ENCODE measurements at places on chromosomes 11 and 22. TPM values are rescaled to one million over a fixed set of nuclear protein-coding genes. Genes with fewer than 3 reads are reported as not detected.

OR52E8 gene
- total RNA-seq, result not detected

OR10A2 gene
- not detected for total RNA-seq

ALDH3B1 gene
- 47.0 TPM for total RNA-seq

SPON1 gene
- 0.65 TPM for total RNA-seq

KRTAP5-6 gene
- not detected for total RNA-seq

SHANK3 gene
- 1.2 TPM for total RNA-seq

CRYBB1 gene
- not detected for total RNA-seq

SNX32 gene
- total RNA-seq, result 0.13 TPM

SLC29A2 gene
- 1.5 TPM for total RNA-seq

SERPIND1 gene
- not detected for total RNA-seq

RPS13 gene
- 2,003 TPM for total RNA-seq

OSBP2 gene
- total RNA-seq, result 0.78 TPM

BATF2 gene
- 1.8 TPM for total RNA-seq

KCNQ1 gene
- total RNA-seq, result not detected

TCN2 gene
- total RNA-seq, result 35.7 TPM

SMIM35 gene
- total RNA-seq, result not detected

HEPN1 gene
- total RNA-seq, result not detected

SAA2 gene
- not detected for total RNA-seq

TIGD3 gene
- total RNA-seq, result not detected

UCP3 gene
- 0.26 TPM for total RNA-seq

RPLP2 gene
- total RNA-seq, result 769 TPM

OR51B2 gene
- not detected for total RNA-seq

UQCC3 gene
- 11.5 TPM for total RNA-seq

SLC17A6 gene
- not detected for total RNA-seq

ELFN2 gene
- 4.0 TPM for total RNA-seq

FDXACB1 gene
- total RNA-seq, result 0.88 TPM

LARGE2 gene
- total RNA-seq, result 0.24 TPM

FOLH1 gene
- 0.78 TPM for total RNA-seq

TRIM29 gene
- not detected for total RNA-seq

PNPLA5 gene
- total RNA-seq, result not detected

APOA1 gene
- 0.32 TPM for total RNA-seq

ROM1 gene
- 2.7 TPM for total RNA-seq

OR52E6 gene
- total RNA-seq, result not detected

OR4D5 gene
- not detected for total RNA-seq

CLDN25 gene
- not detected for total RNA-seq

PANX3 gene
- total RNA-seq, result not detected

WT1 gene
- total RNA-seq, result 8.5 TPM

ZP1 gene
- 1.6 TPM for total RNA-seq

CBLIF gene
- total RNA-seq, result not detected
